ENCODE measurements at places on chromosomes 12 and 14.

DNA sequence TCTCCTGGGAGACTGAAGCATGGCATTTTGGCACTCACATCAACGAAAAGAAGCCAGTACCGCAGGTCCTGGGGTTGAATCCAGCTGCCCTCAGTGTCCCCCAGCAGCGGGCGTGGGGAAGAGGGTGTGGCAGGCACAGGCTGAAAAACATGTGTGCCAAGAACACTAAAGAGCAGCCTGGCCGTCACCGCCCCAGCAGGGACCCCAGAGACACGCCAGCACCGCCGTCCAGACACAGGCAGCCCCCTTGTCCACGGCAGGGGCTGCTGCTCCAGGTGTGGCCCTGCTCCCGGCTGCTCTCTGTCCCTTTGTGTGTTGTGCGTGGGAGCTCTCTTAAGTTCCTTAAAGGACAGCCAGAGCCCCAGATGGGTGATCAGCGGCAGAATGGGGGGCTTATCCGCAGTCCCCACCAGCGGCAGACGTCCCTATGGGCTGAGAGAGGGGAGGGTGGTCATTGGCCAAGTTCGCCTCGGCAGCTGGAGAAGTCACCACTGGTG, 556 bp downstream of the PHETA1 start:
- H3K27ac ChIP-seq: peak overlapping the region; percentile 54
- no peaks in the 10 kb centered on the region for H3K27me3 ChIP-seq

- H3K36me3 ChIP-seq: no peaks in the 10 kb centered on the region
- no peaks in the 10 kb centered on the region for H3K27me3 ChIP-seq
- DNase-seq: no peak
Measured at GRCh38 chr12:71128191-71128788, 29.5 kb downstream of the TSPAN8 start.

DNA sequence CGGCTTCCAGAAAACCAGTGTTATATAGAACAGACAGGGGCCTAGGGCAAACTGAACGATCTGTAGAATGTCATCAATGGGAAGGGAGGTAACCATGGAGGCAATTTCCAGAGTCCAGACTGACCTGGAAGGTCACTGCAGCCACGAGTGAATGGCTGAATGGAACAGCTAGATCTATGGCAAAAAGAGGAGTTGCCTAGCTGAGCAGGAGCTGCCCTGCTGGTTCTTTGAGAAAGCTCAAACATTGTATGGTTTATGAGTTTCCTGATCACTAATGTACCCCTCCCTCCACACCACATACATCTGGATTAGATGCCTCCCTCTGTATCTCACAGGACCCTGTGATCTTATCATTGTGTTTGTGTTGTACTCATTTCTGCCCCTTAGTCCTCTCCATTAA, 1.0 kb upstream of the RERG start:
- H3K4me1 ChIP-seq: peaks cover 7% of the 10 kb centered on the region
- H3K27ac ChIP-seq: peak overlapping the region; percentile 9
- DNase-seq: no peak
- H3K4me3 ChIP-seq: peak overlapping the region; percentile 80
- H3K36me3 ChIP-seq: peaks cover 12% of the 10 kb centered on the region

DNA sequence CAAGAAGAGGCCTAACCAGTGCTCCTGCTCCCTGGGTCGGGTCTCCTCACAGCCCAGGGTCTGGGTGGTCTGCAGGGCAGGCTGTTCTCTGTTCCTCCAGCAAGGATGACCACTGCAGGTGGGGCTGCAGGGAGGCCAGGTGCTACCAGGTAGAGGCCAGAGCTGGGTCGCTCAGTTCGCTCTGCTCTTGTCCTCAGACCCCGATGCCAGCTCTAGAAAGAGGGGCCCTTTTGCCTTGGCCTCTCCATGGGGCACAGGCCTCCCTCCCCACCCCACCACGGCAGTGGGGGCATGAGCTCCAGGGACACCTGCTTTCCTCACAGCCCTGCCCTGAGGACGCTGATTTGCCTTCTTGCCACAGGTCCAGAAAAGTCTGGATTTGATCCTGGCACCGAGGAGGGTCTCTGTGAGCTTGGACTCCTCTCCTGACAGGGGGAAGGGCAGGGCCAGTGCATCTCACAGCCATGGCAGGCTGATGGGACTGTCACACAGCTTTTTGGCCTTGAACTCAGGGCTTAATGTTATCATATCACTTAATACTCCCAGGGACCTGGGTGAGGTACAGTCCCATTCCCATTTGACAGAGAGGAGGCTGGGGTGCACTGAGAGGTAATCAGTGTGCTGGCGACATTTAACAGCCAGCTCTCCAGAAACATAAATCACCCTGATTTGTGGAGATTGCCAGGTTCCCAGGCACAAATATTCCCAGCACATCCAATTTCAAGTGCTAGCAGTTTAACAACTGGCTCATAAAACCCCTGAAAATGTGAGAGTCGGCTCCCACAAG, 273.0 kb upstream of the SFSWAP start:
- peaks cover 29% of the 10 kb centered on the region for H3K27me3 ChIP-seq
- H3K27ac ChIP-seq: no peak overlapping the region
- no peak overlapping the region for H3K4me3 ChIP-seq
- no peaks in the 10 kb centered on the region for H3K4me1 ChIP-seq
- no peaks in the 10 kb centered on the region for H3K36me3 ChIP-seq

GRCh38 chr12:27965966-27966365, 6.6 kb downstream of the PTHLH start:
- peaks cover 3% of the 10 kb centered on the region for H3K4me1 ChIP-seq
- H3K27ac ChIP-seq: no peak overlapping the region
- peaks cover 78% of the 10 kb centered on the region for H3K27me3 ChIP-seq
- peaks cover 28% of the 10 kb centered on the region for H3K36me3 ChIP-seq
- H3K4me3 ChIP-seq: no peak overlapping the region
- no peak for DNase-seq

DNA sequence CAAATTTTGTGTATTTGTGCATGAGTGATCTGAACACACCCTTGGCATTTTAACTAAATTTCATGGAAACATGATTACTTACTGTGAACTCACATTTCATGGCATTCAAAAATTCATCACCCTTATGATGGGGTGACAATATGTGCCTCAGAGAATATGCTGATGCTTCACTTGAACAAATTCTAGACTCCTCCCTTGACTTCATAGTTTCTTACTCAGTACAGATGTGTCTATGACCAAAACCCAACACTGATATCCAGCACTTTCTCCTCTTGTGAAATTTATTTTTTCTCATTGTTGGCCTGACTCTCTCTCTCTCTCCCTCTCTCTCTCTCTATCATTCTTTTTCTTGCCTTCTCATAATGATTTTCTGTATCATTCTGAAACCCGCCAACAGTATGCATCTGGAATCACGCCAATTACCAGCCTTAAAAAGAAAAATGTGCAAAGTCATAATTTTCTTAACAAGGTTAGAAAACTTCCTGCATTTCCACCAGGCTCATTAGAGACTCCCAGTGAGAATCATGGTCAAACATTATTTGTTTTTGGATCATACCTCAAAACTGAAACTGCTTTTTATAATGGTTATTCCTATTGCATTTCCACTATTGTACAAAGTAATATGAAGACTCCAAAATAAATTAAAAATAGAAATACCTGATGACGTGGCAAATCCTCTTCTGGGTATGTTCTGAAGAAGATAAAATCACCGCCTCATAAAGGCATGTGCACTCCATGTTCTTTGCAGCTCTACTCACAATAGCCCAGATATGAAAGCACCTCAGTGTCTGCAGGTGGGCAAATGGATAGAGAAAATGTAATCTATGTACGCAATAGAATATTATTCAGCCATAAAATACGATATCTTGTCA, 722.2 kb downstream of the TMEM121 start:
- DNase-seq: no peak
- H3K36me3 ChIP-seq: no peaks in the 10 kb centered on the region
- no peaks in the 10 kb centered on the region for H3K27me3 ChIP-seq
- no peak overlapping the region for H3K27ac ChIP-seq
- H3K4me3 ChIP-seq: no peak overlapping the region

GRCh38 chr14:51860164-51860824, at the start of gene GNG2:
GNG2 (plus strand) TSS chr14:51860612; CDS start chr14:51950679, 90,067 bp downstream.
- H3K4me1 ChIP-seq: peaks cover 34% of the 10 kb centered on the region
- H3K36me3 ChIP-seq: no peaks in the 10 kb centered on the region
- H3K4me3 ChIP-seq: peak within 1 kb of the TSS; percentile 89
- H3K27me3 ChIP-seq: peaks cover 30% of the 10 kb centered on the region
- peak within 1 kb of the TSS; percentile 69 for H3K27ac ChIP-seq

DNA sequence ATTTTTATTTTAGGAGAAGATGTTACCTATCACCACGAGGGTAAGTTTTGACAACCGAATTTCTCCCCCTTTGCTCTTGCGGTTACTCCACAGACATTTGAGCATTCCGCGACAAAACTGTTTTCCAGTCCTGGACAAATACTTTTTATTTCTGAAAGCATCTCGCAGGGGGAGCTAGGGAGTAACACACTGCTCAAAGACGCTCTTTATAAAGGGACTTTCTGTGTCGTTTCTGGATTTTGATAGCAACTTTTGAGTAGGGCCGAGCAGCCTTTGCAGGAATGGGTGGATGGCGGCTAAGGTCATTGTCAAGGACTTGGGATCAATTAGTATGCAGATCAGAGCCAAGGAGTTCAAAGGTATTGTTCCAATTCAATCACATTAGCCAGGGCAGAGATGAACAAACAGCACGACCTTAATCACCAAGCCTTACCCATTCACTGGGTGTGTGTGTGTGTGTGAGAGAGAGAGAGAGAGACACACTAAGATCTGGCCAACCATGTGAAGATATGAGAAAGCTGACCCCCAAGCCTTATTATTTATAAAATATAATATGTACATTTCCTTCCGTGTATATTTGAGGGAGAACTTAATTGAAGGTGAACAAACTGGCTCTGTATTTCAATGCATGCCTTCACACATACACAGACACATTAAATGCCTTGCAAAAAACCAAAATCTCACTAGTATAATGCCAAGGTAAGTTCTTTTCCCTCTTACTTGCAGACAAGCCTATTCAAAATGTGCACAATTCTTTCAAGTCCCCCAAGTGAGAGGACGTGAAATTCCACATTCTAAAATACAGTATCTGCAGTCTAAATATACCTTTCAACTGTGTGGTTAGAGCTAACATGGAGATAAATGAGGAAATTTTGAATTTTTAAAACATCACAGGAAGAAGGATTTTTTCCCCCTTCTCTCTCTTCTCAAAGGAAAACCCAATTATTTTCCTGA, 613.8 kb downstream of the VRK1 start:
- H3K36me3 ChIP-seq: no peaks in the 10 kb centered on the region
- peaks cover 24% of the 10 kb centered on the region for H3K4me1 ChIP-seq
- DNase-seq: no peak
- H3K27ac ChIP-seq: no peak overlapping the region
- no peak overlapping the region for H3K4me3 ChIP-seq

- no peaks in the 10 kb centered on the region for H3K36me3 ChIP-seq
- peaks cover 11% of the 10 kb centered on the region for H3K4me1 ChIP-seq
- DNase-seq: no peak
- no peak overlapping the region for H3K4me3 ChIP-seq
- no peak overlapping the region for H3K27ac ChIP-seq
- H3K27me3 ChIP-seq: peaks cover 14% of the 10 kb centered on the region
Measured at GRCh38 chr14:54381821-54382220, 15.0 kb upstream of the CDKN3 start.

- no peak overlapping the region for H3K27ac ChIP-seq
- DNase-seq: no peak
- no peaks in the 10 kb centered on the region for H3K27me3 ChIP-seq
- peaks cover 37% of the 10 kb centered on the region for H3K4me1 ChIP-seq
- H3K4me3 ChIP-seq: no peak overlapping the region
Measured at GRCh38 chr14:68716698-68717097, 76.2 kb downstream of the ZFP36L1 start.

GRCh38 chr12:4148418-4149056, 125.0 kb upstream of the CCND2 start:
- DNase-seq: no peak
- H3K4me3 ChIP-seq: no peak overlapping the region
- peaks cover 46% of the 10 kb centered on the region for H3K27me3 ChIP-seq
- H3K36me3 ChIP-seq: peaks cover 5% of the 10 kb centered on the region
- no peaks in the 10 kb centered on the region for H3K4me1 ChIP-seq

DNA sequence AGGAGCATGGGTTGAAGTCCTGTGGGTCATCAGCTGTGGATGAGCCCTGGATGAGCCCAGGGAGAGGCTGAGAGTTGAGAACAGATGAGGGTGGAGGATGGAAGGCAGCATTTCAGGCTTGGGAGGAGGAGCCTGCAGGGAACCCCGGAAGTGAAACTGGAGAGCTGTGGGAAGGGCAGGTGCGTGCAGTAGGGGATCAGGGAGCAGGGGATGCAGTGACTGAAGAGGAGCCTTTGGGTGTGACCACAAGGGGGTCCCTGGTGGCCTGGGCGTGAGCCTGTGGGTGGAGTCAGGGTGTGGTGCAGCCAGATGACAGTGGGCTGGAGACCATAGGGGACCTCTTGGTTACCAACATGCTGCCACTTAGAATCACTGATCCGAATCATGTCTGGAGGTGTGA, 115.5 kb downstream of the PAPOLA start:
- no peak for DNase-seq
- H3K4me3 ChIP-seq: no peak overlapping the region
- H3K36me3 ChIP-seq: no peaks in the 10 kb centered on the region
- H3K4me1 ChIP-seq: peaks cover 5% of the 10 kb centered on the region
- peaks cover 42% of the 10 kb centered on the region for H3K27me3 ChIP-seq

- no peaks in the 10 kb centered on the region for H3K27me3 ChIP-seq
- DNase-seq: no peak
- no peak overlapping the region for H3K4me3 ChIP-seq
Measured at GRCh38 chr14:52355016-52355431, 40.9 kb downstream of the PTGER2 start.

- no peaks in the 10 kb centered on the region for H3K4me1 ChIP-seq
- H3K27me3 ChIP-seq: no peaks in the 10 kb centered on the region
- H3K4me3 ChIP-seq: no peak overlapping the region
Measured at GRCh38 chr12:104823985-104824461, 134.1 kb downstream of the SLC41A2 start.

GRCh38 chr12:108691998-108692808, 39.1 kb downstream of the CORO1C start:
- peak overlapping the region; percentile 98 for H3K27ac ChIP-seq
- no peaks in the 10 kb centered on the region for H3K27me3 ChIP-seq
- no peak for DNase-seq
- peaks cover 9% of the 10 kb centered on the region for H3K36me3 ChIP-seq
- H3K4me3 ChIP-seq: peak overlapping the region; percentile 78

GRCh38 chr12:117481470-117481869, 120.0 kb upstream of the NOS1 start:
- H3K4me3 ChIP-seq: no peak overlapping the region
- DNase-seq: no peak
- no peak overlapping the region for H3K27ac ChIP-seq
- peaks cover 39% of the 10 kb centered on the region for H3K27me3 ChIP-seq
- H3K4me1 ChIP-seq: no peaks in the 10 kb centered on the region
- H3K36me3 ChIP-seq: no peaks in the 10 kb centered on the region

GRCh38 chr14:70896981-70897380, 10.3 kb upstream of the PCNX1 start:
- H3K27ac ChIP-seq: no peak overlapping the region
- no peak for DNase-seq
- peaks cover 10% of the 10 kb centered on the region for H3K4me1 ChIP-seq
- H3K27me3 ChIP-seq: no peaks in the 10 kb centered on the region
- no peak overlapping the region for H3K4me3 ChIP-seq

GRCh38 chr12:120140603-120141002, 24.1 kb upstream of the RAB35 start:
- H3K27me3 ChIP-seq: no peaks in the 10 kb centered on the region
- H3K4me1 ChIP-seq: no peaks in the 10 kb centered on the region
- no peak overlapping the region for H3K27ac ChIP-seq

- H3K27me3 ChIP-seq: no peaks in the 10 kb centered on the region
- no peak for DNase-seq
- no peak overlapping the region for H3K27ac ChIP-seq
Measured at GRCh38 chr12:17478908-17479673, 610.9 kb downstream of the RERGL start.

- no peak for DNase-seq
- H3K27ac ChIP-seq: no peak overlapping the region
- H3K4me1 ChIP-seq: no peaks in the 10 kb centered on the region
- H3K4me3 ChIP-seq: no peak overlapping the region
- no peaks in the 10 kb centered on the region for H3K36me3 ChIP-seq
Measured at GRCh38 chr12:81450920-81451739, 308.0 kb downstream of the PPFIA2 start.
